ENCODE measurements at places on chromosomes 2 and 18.

DNA sequence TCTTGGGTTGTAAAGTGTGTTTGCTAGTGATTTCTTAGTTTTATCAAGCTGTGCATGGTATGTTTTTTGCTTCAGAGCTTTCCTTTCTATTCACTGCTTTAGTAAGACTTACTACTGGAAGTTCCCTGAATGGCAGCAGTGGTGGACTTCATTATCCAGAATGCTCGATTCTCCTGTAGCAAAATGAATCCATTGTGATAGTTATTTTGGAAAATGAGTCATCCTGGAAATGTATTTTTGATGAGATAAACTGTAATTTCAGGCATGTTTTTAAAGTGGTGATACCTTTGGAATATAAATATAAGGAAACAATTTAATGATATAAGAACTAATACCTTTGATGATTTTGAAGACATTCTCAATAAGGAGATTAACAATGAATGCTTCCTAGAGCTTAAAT, 387.1 kb downstream of the PTPRM start:
- DNase-seq = no peak

DNA sequence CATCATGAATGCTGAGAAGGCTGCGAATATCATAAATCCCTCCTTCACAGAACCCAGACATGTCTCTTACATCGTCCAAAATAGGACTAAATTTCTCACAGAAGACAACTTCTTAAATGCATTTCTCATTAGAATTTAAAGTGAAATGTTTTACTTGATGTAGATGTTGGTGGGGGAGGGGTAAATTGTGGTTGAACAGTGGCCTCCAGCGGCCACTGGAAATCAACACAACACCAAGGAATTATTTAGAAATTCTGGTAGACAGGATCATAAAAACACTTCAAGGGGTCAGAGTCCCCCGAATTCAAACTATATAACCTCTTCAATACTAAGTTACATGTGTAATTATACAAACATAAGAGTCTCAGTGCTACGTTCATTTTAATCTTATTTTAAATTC, 135.9 kb downstream of the ABCA12 start:
- peak; percentile 14 for DNase-seq

DNA sequence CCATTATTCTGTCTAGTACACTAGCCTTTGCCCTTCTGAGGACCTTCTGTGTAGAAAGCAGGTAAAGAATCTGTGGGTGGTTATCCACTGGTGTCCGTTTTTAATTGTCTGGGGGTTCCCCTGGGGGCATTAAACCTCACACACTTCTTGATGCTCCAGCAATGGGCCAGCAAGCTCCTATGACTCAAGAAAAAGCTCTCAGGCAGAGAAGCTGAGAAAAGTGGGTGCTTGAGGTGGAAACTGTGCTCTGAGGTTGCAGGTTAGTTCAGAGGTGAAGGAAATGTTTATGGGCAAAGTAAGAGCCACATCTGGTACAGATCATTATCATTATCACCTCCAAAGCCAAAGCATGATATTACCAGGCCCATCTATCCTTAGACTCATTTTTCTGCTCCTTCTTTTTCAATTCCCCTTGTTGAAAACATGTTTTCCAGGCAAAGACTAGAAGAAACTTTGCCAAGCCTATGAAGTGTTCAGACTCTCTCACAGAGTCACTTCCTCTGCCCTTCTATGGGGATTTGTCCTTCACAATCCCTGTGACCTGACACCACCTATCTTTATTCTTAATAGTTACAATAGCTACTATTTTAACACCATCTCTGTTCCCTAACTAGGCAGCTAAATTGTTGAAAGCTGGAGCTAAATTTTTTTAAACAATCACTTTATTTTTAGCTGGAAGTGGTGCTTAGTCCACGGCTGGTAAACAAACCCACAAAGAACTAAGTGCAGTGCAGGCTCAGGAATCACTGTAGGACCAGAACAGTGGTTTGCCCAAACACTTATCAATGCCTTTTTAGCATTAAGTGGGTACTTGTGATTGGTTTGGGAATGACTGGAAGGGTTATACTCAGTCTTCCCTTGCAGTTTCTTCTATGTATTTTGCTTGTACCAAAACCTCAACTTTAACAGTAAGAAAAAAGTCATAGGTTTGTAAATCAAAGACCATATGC, 512.8 kb upstream of the POU3F3 start:
- no peak for DNase-seq

GRCh38 chr2:228535396-228535795, 353.9 kb upstream of the SPHKAP start:
- DNase-seq = no peak

- peak; percentile 27 for DNase-seq
Measured at GRCh38 chr2:174561283-174561971, 36.2 kb downstream of the WIPF1 start.

DNA sequence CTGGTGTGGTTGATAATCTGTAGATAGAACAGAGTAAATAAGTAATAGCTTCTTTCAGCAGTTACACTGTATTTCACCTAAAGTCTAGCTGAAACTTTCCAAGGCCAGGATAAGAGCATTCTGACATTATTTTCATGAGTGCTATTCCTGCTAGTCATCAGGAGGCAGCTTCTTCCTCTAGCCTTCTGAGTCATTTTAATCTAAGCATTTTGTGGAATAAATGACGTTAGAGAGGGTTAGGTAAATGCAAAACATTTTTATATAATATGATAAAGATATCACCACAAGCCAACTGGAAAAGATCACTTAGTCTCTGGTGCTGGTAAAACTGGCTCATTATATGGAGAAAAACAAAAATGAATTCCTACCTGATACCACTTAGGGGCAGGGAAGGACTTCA, 138.5 kb downstream of the MEP1B start:
- no peak for DNase-seq

- DNase-seq = peak; percentile 29
Measured at GRCh38 chr2:14256890-14257289, 375.6 kb upstream of the LRATD1 start.

GRCh38 chr2:239371726-239372686, 28.8 kb downstream of the HDAC4 start:
- no peak for DNase-seq

GRCh38 chr2:142866426-142866825, 11.0 kb upstream of the KYNU start:
- no peak for DNase-seq

Data from skeletal muscle cell (primary cell).